HT-29 (cell line): ENCODE measurements at places on chromosomes 1 and 21. TPM values are rescaled to one million over a fixed set of nuclear protein-coding genes. Genes with fewer than 3 reads are reported as not detected.

DNA sequence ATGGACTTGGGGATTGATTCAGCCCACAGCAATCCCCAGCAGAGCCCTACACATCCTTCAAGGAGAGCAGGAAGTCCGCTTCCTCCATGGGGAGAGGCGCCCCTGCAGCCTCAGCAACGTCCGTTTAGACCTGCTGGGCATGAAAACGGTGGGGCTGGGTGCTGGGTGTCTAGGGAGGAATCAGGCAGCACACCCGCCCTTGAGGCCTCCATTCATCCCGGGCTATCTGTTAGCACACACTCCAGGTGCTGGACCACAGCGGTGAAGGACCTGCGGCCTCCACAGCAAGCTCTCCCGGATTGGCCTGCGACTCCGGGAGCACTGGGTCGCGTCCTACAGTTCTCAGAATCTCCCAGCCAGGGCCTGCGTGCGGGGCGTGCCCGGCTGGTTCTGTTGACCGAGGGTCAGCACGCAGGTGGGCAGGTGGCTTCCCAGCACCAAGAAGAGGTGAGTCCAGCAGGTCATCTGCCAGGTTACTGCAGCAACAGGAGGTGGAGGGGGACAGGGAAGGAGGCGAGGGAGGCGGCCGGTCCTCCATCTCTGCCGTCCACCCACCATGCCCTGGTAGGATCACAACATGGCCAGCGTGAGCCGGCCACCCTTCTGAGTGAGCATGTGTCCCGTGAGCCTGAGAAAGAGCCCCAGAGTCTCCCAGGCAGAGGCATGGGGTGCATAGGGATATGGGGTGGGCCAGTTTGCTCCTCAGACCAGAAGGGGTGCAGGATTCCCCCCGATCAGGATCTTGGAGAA, 96.6 kb downstream of the RIPK4 start:
- DNase-seq, result no peak

DNA sequence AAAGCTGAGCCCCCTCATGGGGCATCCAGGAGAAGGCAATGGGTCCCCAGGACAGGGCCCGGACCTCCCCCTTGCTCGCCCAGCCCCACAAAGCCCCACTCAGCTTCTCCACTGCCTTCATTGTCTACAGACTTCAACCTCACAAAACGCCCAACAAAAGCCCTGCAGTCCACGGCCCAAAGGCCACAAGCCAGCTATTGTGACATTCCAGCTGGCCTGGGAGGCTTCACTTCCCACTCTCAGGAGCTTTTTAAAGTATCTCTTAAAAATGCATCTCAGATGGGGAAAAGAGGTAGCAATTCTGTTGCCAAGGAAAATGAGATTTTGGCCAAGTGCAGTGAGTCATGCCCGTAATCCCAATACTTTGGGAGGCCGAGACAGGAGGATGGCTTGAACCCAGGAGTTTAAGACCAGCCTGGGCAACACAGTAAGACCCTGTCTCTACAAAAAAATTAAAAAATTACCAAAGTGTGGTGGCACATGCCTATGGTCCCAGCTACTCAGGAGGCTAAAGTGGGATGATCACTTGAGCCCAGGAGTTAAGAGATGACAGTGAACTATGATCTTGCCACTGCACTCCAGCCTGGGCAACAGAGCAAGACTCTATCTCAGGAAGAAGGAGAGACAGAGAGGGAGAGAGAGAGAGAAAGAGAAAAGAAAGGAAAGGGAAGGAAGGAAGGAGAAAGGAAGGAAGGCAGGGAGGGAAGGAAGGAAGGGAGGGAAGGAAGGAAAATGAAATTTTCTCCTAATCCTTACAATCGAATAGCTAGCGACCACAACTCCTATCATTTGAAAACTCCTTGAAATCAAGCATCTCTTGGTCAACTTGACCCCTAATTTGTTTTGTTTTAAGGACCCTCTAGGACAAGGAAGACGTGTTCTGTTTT, 31.4 kb upstream of the TARDBP start:
- DNase-seq, result no peak

- no peak for DNase-seq
Observed at GRCh38 chr1:200958597-200958996, 63.9 kb downstream of the INAVA start.

DNA sequence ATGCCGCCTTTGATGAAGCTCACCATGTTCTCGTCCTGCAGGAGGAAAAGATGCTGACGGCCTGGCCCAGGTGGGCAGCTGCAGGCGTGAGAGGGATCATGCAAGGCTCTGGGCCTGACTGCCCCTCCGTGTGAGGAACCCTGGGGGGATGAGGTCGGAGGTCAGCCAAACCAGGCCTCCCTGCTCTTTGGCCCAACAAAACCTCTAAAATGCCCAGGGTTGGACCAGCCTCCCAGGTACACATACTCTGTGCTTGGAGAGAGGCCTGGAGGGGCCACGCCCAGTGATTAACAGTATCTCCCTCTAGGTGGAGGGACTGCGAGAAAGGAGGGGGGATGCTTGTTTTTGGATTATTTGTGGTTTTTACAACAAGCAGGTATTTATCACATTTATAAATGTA, 21.1 kb downstream of the TTC39A start:
- no peak for DNase-seq

DNA sequence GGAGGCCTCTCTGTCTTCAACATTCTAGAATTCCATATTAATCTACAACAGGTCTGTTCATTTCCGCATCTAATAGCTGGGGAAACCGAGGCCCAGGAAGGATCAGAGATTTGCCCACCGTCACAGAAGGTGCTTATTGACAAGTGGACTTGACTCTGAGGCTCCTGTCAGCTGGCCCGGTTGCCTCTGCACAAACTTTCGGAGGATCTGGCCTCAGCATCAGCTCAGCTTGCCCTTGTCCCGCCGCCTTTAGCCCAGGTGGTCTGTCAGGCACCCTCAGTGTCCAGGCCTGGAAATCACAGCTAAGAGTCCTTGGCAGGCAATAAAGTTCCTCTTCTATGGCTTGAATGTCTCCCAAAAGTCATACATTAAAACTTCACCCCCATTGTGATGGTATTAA, 8.2 kb upstream of the RUNX3 start:
- DNase-seq, result no peak

DNA sequence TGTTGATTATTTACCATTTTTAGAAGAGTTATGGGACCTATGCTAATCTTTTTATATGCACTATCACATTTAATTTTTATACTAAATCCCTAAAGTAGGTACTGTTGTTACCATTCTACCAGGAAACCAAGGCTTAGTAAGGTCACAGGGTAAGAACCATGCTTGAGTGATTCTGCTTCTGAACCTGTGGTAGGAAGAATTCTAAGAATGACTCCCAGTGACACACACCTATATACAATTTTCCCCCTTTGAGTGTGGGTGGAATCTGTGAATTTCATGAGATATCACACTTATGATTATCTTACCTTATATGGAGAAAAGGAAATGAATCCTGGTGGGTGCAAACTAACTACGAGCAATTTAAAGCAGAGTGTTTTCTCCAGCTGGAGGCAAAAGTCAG, 391.0 kb downstream of the USH2A start:
- no peak for DNase-seq

GRCh38 chr1:172843444-172843843, 184.5 kb downstream of the FASLG start:
- DNase-seq, result no peak

- DNase-seq, result no peak
Observed at GRCh38 chr1:30476476-30476875, 246.9 kb downstream of the MATN1 start.

DNA sequence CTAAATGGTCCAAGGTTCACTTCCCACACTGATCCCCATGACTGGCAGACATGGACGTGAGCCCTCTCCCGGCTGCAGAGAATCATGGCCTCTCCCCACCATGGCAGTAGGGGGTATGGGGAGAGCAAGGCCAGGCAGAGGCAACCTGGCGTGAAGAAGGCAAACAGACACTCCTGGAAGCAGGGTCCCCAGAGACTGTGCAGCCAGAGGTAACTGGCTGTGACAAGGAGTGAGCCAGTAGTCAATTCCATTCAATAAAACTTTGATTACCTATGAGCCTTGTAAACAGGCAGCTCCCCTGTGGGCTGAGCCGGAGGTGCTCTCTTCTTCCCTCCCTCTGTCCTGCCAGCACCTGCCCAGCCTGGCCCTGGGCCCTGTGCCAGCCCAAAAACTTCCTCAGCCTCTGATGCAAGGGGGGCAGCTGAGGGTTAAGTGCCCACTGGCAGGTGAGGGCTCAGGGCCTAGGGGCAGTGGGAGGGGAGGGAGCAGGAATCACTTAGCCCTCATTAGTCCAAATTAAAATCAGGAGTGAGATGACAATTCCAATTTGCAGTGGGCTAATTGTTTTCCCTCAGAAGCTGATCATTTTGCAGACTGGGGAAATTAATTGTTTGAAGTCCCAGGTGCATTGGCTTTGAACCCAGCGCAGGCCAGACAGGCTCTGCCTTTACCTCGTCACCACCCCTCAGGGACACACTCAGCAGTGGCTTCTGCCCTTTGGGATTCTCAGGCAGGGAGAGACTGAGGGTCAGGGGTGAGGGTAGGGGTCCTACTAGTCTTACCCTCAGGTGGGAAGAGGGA, 35.6 kb downstream of the LRRN2 start:
- DNase-seq, result no peak

GRCh38 chr21:36149788-36150711, 6.6 kb upstream of the DOP1B start:
- no peak for DNase-seq

DNA sequence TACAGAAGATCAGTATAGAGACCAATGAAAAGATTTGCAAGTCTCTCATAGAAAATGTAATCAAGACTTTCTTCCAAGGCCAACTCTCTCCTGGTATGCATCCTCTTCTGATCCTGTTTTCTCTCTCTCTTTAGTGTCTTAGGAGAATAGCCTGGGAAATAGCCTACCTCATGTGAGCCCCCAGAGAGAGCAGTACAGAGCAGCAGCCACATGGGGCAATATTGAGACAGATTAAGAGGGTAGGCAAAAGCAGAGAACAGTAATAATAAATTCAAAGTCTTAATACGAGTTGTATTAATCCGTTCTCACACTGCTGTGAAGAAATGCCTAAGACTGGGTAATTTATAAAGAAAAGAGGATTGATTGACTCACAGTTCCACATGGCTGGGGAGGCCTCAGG, 61.4 kb downstream of the RNASEL start:
- no peak for DNase-seq

DNA sequence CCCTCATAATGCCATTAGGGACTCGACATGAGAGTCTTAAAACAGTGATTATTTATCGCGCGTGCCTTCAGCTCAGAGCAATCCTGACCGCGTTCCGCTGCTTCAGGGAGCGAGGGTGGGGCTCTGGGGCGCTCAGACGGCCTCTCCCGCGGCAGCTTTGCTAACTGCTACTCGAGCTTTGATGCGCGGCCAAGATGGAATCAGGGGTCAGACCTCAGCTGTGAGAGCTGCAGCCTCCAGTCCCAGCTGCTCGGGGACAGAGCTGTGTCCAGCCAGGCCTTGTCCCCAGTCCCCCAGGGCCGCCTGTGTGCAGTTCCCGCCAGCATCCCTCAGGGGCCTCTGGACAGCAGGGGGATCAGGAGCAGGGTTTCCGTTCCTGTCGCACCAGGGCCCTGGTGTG, 104.6 kb upstream of the TTC34 start:
- no peak for DNase-seq

GRCh38 chr1:32250893-32251716, at the start of gene LCK:
TSS of gene LCK (plus strand) at chr1:32251265. CDS start at chr1:32274330, 23,065 bp downstream.
- DNase-seq, result no peak

PBX1 gene
- total RNA-seq, result 5.1 and 11.1 TPM in 2 replicates
